ENCODE measurements at places on chromosomes 3 and 15. TPM values are rescaled to one million over a fixed set of nuclear protein-coding genes. Genes with fewer than 3 reads are reported as not detected.

The GABRB3 gene
- not detected for polyA plus RNA-seq

The TBC1D2B gene
- 5.5 TPM for polyA plus RNA-seq

The PLAAT1 gene
- not detected for polyA plus RNA-seq

The HYPK gene
- 13.7 TPM for polyA plus RNA-seq

The GRM7 gene
- polyA plus RNA-seq: not detected

The SYNPR gene
- not detected for polyA plus RNA-seq

The SLC12A1 gene
- not detected for polyA plus RNA-seq

The OXNAD1 gene
- polyA plus RNA-seq: 7.1 TPM

The SLC6A1 gene
- polyA plus RNA-seq: not detected

The GLDN gene
- not detected for polyA plus RNA-seq

The PLD1 gene
- polyA plus RNA-seq: not detected

DNA sequence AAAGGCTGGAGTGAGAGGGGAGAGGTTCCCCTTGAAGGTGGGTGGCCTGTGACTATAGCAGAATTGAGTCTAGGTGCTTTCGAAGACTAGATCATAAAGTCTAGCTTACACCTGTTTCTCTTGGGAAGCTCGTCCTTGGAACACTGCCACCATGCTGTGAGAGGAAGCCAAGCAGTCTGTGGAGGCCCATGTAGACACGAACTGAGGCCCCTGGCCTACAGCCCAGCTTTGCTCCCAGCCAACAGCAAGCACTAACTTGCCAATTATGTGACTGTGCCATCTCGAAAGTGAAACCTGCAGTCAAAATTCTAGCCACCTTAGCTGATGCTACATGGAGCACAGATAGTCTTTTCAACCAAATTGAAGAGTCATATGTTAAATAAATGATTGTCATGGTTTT is 190.5 kb upstream of the NECTIN3 start:
- DNase-seq: no peak

DNA sequence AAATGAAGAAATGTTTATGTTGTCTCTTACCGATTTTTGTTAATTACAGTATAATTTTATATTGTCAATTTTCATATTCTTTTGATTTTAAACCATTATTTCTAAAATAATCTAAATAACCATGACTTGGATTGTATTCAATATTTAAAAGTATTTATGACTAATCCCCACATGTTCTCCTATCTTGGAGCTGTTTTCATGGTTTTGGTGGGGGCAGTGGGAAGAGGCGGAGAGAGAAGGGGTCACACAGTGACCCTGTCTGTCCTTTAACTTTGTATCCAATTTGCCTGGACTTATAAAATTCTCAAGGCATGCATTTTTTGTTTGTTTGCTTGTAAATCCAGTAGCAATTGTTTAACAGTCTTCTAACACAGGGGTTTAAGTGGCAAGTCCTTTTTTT is 407.4 kb downstream of the NTRK3 start:
- no peak for DNase-seq

- no peak for DNase-seq
These were observed 20.0 kb upstream of the TRANK1 start for GRCh38 chr3:36964817-36965216.

- DNase-seq: no peak
These were observed 327.8 kb upstream of the ATP11B start for GRCh38 chr3:182465301-182466185.

DNA sequence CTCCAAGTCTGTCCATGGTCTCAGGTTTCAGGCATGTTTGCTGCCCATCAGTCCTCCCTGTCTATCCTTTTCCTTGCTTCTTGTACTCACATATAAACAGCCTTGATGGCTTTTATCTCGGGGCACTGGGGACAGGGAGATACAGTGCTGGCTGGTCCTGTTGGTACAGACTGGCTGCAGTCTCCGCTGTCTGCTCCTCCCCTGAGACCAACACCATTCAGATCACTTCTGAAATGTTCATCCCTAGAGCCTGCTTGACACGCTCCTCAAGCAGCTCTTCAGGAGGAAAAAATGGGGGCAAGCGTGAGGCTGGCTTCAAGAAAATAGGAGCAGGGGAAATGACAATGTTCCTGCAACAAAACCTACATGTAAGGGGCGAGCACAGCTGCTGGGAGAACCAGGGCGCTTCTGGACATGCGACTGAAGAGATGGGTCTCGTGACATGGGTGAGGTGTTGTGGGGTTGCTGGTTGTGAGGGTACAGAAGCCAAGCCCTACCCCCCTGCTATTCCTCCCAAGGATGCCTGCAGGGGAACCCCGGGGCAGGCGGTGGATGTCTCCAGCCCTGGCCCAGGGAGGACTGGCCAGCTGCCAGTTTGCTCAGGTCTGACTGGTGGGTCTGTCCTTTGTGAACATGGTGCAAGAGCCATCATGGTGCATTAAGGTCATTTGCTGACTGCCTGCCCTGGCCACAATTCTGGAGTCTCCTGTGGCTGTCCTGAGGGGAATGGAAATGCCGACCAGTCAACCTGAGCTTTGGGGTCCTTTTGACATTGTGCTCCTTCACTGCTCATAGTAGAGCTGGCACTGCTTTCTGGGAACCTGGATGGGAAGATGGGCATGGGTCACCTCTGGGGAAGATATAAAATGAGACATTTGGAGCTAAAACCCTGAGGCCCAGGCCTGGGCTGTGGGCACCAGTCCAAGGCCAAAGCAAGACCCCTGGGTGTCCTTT is 40.1 kb downstream of the KY start:
- DNase-seq: no peak

- peak; percentile 39 for DNase-seq
These were observed 129.8 kb downstream of the SATB1 start for GRCh38 chr3:18295171-18295920.

GRCh38 chr15:63109920-63110319 is 11.7 kb upstream of the LACTB start:
- no peak for DNase-seq

DNA sequence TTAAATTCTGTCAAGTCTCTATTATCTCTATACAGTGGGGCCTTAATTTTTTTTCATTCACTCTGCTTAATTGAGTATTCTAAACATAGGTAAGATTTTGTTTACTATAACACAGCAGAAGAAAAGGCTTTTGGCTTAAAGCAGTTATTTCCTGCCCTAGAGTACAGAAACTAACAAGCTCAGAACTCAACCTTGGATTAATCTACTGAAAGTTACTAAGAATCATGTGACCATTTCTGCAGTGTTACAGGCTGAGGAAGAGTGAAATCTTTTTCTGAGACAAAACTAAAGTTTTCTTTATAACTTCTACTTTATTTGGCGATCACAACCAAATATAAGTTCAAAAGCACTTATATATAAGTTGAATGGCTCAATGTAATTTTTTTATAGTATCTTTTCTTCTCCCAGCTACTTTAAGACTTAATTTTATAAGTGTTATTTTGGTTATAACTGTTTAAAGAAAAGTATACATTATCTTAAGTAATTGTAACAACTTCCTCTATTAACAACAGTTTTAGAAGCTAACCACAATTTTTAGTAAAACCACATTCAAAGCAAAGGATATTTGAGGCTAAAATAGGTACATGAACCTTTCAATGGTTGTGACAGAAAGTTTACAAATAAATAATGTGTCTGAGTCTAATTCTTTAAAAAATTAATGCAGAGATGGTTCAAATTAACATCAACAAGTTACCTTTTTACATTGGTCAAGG is 240.6 kb upstream of the NAALADL2 start:
- DNase-seq: no peak

- DNase-seq: no peak
These were observed 19.9 kb downstream of the NDUFB4 start for GRCh38 chr3:120615847-120616609.

DNA sequence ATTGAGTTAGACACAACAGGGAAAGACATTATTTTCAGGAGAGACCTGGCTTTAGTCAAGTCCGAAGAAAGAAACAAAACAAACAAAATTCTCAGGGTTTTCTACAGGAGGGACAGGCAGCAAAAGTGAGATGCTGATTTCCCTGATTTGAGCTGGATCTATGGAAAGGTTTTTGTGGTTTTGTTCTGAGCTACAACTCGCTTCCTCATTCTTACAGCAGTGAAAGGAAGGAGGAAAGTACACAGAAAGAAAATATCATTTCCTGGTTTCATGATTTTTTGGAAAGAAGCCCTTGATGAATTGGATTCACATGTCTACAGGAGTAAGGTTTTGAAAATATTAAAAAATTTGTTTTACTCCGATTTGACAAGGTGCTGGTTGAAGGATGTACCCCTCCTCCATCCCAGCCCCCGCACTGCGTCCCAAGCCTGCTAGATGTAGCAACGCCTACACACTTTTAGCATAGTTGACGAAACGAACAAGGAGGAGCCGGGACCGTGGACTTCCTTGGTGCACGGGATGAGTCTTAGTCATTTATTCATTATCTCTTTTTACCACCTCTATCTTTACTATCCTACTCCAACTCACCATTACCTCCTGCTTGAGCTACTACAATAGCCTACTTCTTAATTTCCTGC is 10.8 kb downstream of the PRICKLE2 start:
- DNase-seq: no peak

DNA sequence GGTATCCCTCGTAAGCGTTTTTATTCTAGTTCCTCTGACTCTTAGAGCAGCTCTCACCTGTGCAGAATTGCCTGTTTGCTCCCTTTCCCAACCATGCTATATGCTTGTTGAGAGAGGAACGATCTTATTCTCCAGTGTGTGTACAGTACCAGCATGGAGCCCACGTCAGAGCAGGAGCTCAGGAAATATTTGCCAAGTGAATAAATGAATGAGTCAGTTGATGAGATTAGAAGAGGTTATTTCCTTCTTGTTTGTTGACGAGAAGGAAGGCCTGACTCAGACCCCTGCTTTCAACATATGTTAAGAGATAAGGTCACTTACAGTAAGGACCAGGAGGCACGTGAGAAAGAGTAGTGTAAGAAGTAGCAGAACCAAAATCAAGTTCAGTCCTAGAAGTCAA is 106.3 kb upstream of the ABHD17C start:
- DNase-seq: no peak

DNA sequence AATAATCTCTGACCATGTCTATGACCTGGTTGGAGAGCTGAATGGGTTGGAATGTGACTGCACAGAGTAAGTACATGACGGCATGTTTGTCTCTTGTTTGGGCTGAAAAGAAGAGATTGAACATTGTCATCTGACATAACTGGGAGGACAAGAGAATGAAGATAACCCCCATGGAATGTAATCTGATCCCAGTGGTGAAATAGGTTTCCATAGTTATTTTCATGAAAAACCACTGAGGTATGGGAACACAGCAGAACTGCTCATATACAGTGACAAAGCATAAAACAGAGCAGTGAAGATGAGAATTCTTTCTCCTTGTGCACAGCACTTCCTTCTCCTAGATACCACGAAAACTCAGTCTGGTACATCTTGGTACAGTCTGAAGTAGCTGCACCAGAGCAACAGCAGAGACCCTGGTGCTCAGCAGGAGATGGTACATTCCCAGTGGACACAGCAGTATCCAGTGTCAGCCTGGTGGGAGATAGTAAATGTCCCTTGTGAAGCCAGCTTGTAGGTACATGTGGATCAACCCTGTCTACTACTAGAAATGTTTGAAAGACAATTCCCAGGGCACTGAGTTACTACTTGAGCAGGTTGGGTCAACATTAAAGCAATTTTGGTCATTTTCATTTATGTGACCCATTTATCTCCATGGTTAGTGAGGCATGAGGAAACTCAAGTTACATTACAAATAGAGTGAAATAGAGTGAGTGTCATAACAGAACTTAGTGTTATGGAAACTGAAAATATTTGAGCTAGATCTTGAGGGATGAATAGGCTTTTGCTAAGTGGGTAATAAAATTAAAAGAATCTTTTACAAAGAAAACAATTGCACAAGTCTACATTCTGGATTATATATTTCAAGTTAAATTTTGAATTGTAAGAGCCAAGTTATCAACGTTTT is 178.3 kb downstream of the SUCNR1 start:
- no peak for DNase-seq

- no peak for DNase-seq
These were observed 45.4 kb downstream of the BTD start for GRCh38 chr3:15646851-15647511.

DNA sequence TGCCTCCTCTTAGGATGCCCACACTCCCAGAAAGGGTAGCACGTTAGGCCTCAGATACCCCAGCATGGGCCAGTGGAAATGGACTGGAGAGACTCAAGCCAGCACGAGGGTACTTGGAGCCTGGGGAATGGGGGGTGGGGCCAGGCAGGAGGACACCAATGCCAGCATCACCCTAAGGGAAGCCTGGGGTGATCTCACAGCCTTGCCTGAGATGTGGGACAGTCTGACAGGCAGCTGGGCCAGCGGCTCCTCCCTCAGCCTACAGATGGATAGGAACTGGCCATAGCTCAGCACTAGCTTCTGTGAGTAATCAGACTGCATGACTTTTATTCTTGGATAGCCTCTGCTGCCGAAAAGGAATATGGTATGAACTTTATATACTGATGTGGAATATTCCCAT is 59.6 kb upstream of the MRPS22 start:
- DNase-seq: no peak
